ENCODE measurements at places on chromosomes 7 and 10.
A peak's percentile ranks its signal among the peaks of the same experiment; 100 is the strongest.

DNA sequence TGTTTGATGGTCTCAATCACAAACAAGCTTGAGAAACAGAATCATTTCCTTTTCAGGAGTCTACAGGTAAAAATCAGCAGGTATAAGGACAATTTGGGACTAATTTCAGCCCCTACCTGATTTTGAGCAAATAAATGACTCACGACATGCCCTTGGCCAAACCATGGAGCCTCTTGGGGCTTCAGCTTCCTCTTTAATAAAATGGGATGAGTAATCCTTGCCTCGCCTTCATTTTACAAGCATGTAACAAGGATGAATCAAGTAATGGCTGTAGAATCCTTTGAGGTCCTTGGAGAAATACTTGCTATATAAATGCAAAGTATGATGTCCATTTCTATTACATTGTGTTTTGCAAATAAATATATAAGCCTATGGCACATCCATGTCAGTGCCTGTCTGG is 212.8 kb upstream of the PODXL start:
- DNase-seq = no peak

DNA sequence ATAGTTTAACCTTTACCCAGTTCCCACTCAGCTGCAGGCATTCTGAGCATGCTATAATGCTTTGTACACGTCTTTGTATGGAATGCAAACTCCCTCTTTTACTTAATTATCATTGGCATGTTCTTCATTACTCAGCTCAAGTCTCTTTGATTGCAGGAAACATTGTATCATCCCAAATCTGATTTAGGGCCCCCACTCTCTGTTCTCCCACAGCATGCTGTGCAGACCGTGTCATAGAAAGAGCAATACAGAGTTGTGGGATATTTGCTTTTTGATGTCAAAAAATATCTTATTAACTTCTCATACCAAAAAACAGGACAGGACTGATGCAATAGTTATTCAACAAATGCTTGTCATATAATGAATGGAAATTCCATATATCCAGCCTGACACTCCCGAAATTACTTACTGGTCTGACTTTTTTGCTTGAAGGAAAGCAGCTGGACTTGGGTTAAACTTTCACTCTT is 1081.5 kb upstream of the C7orf33 start:
- DNase-seq = no peak

DNA sequence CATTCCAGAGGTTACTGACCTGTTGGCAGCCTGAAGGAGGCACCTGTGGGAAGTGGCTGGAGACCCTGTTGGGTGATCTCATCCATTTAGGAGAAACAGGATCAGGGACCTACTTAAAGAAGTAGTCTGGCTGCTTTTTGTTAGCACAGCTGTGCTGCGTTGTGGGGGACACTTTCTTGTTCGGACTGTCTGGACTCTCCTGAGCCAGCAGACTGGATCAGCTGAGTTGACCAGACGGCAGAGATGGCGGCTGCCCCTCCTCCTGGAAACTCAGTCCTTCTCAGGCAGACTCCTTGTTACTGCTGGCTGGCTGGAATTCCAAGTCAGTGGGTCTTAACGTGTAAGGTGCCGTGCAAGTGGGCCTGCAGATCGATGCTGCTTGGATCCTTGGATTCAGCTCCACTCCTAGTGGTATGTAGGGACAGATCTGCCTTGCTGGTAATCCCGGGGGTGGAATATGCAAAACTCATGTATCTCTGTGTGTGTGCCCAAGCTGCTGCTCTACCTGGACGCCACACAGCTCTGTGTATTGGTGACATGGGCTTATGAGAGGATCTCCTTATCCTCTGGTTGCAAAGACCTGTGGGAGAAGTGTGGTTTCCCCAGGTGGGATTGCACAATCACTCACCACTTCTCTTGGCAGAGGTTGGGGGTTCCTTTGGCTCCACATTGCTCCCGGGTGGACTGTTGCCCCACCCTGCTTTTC is 87.3 kb downstream of the CCSER2 start:
- no peak for DNase-seq

DNA sequence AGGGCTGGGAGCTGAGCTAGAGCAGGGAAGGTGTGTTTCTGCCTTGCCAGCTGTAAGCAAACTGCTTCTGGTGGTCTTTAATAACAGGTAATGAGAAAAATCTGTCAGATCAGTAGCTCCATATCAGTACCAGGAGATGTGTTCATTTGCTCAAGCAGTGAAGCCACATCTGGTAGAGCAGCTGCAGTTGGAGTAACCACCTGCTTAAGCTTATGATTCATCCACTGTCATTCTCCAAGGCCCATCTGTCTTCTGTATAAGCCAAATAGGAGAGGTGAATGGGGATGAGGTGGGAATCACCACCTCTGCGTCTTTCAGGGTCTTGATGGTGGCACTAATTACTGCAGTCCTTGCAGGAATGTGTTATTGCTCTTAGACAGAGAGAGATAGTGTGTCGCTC is 18.4 kb upstream of the COBL start:
- DNase-seq = no peak

DNA sequence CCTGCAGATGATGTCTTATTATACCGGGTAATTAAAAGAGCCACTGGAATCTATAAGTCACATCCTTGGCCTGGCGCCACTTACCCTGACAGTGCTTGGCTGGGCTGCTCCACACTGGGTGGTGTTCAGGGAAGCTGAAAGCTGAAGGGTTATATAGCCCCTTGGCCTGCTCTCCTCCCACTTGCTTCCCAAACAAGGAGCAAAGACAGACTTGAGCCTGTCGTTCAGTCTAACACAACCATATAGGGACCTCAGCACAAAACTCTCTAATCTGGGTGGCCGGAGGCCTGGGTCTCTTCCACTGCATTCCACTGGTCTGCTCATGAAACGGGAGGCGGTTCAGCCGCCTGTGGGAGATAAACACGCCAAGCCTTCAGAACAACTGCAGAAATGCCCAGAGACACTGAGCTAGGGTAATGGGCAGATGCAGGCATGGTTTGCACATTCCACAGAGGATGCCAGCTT is at the start of gene ACTA2:
TSS of gene ACTA2 (minus strand) at position 127 of the 465 bp plus-strand sequence. CDS start 3,843 bp downstream, outside the sequence.
- no peak for DNase-seq

DNA sequence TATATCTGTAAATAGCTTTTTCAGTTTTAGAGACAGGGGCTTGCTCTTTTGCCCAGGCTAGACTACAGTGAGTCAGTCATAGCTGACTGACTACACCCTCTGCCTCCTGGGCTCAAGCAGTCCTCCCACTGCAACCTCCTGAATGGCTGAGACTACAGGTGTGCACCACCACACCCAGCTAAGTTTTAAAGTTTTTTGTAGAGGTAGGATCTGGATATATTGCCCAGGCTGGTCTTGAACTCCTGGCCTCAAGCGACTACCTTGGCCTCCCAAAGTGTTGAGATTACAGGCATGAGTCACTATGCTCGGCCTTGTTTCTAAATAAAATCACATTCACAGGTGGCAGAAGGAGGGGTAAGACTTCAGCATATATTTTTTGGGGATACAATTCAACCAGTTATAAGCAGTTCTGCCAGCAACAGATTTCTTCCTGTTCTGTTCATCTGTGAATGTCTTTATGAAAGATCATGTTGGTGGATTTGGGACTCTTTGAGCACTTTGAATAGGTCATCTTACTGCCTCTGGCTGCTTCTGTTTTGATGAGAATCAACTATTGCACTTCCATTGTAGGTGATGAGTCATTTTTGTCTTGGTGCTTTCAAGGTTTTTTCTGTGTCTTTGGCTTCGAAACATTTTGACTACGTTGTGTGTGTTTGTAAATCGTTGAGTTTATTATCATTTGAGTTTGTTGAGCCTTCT is 15.7 kb downstream of the RBM33 start:
- DNase-seq = no peak

DNA sequence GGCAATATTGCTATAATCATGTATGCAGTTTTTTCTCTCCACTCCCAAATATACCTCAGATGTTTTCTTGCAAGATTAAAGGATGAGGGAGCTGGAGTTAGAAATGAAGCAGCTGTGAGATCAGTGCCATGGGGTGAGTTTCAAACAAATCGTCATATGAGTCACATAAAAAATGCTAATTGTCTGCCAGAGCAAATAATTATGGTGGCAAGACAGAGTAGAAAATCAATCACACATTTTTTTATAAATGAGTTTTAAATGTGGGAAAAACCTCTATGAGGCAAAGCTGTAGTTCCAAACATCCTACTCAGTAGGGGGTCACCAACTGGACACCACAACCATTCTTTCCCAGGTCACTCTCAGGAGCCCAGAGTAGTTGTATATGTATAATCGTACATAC is 55.3 kb downstream of the CH25H start:
- no peak for DNase-seq

- DNase-seq = no peak
Observed at GRCh38 chr7:41045556-41046123, 657.2 kb downstream of the INHBA start.

- DNase-seq = no peak
Observed at GRCh38 chr10:785861-786214, 96.4 kb upstream of the DIP2C start.

DNA sequence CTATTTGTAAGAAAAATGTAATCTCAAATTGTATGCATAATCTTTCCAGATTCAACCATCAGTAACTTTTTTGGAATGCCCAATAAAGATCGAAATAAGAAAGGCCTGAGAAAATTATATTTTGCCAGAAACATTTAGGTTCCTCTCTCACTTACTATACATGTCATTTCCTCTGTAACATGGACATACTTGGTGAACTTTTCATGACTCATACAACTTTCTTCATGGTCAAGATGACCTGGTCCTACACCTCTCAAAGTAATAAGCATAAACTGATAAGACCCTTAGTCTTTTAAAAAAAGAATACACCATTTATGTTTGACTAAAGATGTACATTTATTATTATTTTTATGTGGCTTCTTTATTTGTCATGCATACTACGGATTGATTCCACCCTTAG is 125.3 kb downstream of the REEP3 start:
- DNase-seq = no peak

DNA sequence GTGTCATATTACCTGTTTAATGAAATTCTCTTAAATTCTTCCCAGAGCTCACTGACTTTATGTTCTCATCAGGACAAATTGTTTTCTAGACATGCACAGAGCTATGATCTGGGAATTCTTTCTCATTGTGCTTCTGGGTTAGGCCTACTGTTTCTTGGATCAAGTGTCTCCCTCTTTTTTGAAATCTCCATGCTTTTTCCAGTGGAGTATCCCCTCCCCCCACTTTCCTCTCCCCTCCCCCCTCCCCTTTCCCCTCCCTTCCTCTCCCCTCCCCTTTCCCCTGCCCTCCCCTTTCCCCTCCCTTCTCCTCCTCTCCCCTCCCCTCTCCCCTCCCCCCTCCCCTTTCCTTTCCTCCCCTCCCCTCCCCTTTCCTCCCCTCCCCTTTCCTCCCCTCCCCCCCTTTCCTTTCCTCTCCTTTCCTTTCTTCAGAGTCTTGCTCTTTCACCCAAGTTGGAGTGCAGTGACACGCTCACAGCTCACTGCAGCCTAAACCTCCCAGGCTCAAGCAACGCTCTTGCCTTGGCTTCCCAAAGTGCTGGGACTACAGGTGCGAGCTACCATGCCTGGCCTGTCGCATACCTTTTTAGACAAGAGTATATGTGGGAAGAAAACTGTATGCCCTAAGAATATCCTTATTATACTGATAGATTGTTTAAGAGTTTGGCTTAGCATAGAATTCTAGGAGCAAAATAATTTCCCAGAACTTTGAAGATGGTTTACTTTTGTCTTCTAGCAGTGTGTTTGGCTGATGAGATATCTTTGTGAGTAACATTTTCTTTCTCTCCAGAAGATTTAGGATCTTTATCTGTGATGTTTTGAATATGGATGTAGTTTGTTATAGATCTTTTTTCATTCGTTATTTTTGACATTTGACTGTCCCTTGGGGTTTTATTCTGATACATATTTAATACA is 2.5 kb downstream of the DYNC2I1 start:
- no peak for DNase-seq

DNA sequence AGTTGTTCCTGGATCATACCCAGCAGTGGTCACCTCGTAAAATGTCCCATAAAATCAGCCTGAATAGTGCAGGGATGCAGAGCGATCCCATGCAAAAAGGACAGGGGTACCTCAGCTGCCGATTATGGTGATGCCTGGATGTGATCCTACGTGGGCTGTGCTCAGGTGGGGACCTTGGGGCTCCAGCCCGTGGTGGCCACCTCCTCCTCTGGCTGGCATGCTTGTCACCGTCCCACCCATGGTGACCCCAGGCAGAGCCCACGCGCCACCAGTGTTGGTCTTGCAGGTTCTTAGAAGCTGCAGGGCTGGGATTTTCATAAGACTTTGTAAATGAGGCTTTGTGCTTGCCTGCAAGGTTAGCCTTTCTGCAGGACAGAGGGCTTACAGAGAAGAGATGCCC is 97.2 kb downstream of the GLRX3 start:
- no peak for DNase-seq

DNA sequence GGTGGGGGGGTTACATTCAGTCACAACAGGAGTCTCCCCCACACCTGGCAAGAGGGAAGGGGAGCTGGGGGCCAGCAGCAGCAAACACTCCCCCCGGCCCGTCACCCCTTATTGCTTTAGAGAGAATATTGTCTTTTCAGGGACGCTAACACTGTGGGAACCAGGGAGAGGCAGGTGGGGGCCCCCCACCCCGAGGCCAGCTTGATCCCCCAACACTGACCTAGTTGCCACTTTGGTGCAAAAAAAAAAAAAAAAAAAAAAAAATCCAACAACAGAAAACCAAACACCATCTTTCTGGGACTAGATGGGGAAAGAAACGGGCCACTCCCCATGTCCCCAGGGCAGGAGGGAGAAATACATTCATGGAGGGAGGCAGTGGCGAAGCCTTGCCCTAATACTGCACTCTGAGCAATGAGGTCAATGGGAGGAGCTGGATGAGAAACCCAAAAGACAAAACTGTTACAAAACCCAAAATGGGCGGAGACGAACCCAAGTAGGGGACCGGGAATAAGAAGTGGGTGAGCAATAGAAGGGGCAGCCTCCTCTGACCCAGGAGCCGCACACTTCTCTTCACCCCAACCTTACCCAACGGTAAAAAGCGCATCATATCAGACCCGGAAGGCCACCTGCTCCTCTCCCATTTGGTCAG is 6.5 kb downstream of the GNB2 start:
- DNase-seq = peak; percentile 34

DNA sequence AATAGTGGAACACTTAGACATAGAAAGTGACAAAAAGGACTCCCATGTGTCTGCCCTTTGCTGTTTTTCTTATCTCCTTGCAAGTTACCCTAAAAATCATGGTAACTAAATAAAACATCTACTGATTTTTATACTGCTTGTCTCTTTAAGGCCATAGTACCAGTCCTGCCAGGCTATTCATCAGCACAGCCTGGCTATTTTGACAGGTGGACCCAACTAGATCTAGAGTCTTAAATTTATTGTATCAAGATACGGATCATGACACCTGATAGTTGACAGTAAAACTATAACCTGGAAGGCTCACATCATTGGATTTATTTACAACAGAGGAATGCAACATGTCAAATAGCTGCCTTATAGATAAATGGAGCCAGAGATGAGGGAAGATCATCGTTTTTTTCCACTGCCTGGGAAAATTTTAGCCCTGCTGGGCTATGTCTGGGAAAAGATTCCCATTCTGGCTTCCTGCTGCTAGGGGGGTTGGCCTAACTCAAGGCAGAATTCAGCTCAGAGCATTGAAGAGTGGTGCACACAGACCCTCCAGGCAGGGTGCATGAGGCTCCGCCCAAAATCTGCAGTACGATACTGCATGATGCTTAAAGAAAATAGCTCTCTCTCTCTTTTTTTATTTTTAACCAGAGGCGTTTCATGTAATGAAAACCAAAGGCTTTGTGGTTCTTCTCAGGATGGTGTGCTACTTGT is 292.0 kb upstream of the FZD8 start:
- DNase-seq = no peak

- peak; percentile 67 for DNase-seq
Observed at GRCh38 chr10:89029785-89030437, 39.3 kb downstream of the FAS start.

Data from CD4-positive, alpha-beta T cell treated with Interleukin-4 for 1 hour (primary cell).